ENCODE measurements at places on chromosomes 4 and X.

DNA sequence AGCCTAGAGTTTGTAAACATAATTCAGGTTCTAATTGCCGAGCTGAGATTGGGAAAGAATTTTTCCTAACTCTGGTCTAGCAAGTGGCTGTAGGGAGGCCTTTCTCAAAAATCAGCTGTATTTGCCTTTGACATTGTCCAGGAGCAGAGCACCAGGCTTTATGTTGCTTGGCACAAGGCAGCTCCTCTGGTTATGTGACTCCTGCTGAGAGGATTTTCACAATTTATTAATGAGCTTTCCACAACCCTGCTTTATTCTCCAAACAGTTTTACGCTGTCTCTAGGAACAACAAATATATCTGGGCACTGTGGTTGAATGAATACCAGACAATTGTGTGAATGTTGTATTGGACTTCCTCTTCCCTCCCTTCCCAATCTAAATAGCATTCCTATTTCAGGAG, 14.9 kb downstream of the LSM6 start:
- DNase-seq: no peak

- DNase-seq: no peak
Observed at GRCh38 chrX:19595043-19595677, 79.9 kb upstream of the MAP3K15 start.

GRCh38 chrX:70664726-70665125, 220.1 kb downstream of the DLG3 start:
- DNase-seq: no peak

DNA sequence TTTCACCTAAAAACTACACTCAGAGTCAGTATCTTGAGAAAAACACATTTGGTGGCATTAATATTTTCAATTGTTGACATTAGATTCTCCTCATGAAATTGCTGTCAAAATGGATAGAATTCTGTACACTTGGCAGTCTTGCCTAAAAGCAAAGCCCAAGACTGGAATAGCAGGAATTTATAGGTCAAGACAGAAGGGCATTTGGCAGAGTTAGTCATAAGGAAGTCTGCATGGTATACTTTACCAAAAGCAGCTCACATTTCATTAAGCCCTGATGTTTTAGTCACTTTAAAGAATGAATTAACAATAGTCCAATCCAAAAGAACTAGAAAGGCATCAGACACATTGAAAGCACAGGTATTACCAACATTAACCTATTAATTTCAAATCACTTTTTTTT, 7.1 kb downstream of the CCDC160 start:
- DNase-seq: no peak

GRCh38 chr4:68359508-68359907, 9.6 kb upstream of the YTHDC1 start:
- no peak for DNase-seq

DNA sequence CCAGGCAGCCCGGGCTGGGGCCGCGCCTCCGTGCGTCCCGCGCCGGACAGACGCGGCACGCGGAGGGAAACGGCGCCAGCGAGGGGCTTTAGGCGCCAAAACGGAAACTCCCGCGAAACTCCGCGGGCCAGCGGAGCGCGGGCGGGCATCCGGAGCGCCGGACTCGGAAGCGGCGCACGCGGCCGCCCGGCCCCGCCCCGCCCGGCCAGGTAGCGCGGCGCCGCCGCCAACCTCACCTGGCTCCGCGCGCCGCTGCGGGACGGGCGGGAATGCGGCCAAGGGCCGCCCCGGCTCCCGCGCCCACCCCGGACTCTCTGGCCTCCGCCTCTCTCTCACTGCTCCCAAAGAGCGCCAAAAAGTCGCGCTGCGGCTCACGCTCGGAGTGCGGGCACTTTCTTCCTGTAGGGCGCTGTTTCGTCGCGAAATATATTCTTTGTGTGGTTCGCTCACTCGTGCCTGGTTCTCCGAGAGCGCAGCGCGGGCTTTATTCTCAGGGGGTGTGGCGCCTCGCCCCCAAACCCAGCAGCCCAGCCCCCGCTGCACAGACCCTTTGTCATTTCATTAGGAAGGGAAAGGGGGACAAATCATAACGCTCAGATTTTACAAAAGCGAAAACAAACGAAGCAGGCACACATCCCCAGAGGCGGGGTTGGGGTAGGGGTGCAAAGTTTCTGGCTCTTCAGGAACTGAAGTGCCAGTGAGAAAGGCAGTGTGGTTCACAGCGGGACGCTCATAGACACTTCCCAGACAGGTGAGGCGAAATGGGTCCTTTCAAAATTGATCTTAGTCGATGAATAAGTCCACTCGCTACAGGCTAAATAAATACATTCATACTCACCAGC, 961 bp upstream of the MBNL3 start:
- DNase-seq: no peak

- DNase-seq: no peak
Observed at GRCh38 chr4:186701273-186701672, 22.4 kb downstream of the FAT1 start.

- DNase-seq: no peak
Observed at GRCh38 chr4:8846826-8847225, 24.8 kb downstream of the HMX1 start.

DNA sequence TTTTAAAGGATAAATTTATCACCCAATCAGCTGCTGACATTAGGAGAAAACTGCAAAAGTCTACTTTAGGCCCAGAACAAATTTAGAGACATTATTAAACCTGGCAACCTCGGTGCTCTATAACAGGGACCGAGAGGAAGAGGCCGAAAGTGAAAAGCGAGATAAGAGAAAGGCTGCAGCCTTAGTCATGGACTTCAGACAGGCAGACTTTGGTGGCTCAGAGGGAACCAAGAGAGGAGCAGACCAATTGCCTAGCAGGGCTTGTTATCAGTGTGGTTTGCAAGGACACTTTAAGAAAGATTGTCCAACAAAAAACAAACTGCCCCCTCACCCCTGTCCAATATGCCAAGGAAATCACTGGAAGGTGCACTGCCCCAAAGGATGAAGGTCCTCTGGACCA, 12.8 kb upstream of the UGT2B10 start:
- no peak for DNase-seq

DNA sequence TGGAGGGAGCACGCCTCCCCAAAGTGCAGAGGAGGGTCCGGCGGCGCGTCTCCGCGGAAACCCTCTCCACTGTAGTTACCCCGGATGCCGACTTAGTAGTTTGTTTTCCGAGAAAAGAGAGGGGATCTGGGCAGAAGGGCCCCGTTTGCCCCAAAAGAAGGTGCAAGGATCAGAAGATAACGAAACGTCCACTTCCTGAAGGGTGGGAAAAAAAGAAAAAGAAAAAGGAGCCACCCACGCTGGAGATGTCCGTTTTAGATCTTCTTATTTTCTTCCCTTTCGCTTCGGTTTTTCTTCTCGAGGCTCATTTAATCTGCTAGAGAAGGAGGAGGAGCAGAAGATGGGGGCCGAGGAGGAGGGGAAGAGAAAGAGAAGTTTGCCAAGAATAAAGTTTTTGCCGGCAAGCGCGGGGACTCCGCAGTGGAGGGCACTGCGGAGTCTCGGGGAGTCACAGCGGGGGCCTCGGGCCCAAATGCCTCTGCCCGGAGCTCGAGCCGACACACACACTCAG, 517 bp downstream of the LEF1 start:
- DNase-seq: no peak

- no peak for DNase-seq
Observed at GRCh38 chr4:7917669-7918068, 22.0 kb downstream of the AFAP1 start.

GRCh38 chr4:149645790-149646189, 169.9 kb downstream of the IQCM start:
- DNase-seq: no peak

GRCh38 chr4:75004755-75005668, 72.1 kb downstream of the PARM1 start:
- DNase-seq: no peak

- no peak for DNase-seq
Observed at GRCh38 chr4:56843421-56843899, 22.0 kb upstream of the SPINK2 start.

- DNase-seq: no peak
Observed at GRCh38 chr4:107866726-107867125, 42.0 kb downstream of the SGMS2 start.

DNA sequence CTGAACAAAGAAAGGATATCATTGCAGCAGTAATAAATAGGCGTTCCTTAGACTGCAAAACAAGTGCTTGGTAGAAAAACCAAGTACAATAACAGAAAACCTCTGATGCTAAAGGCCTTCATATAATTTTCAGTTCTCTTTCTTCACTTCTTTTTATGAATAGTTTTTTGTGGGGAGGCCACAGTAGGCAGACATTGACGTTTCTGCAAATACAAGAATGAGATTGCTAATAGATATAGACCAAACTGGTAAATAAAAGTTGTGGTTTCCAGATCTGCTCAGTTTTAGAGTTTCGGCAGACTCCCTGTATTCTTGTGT, 57.0 kb upstream of the RAP1GDS1 start:
- DNase-seq: no peak

- no peak for DNase-seq
Observed at GRCh38 chr4:76488888-76489685, 54.1 kb downstream of the SHROOM3 start.

DNA sequence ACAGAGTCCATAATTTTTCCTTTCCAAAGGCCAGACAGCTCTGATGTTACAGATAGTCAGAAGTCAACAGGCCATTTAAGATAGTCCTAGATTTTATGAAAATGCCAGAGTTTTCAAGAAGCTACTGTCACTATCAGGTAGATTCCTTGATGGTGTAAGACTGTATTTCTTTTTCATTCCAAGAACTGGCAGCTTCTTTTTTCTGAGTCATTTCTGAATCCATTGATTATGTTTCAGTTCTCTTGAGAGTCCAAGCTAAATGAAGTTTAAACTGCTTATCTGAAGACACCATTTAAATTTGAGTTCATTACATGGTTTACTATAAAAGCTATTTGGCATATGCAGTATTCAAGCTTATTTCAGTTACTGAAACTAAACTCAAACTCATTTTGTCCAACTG, 44.6 kb downstream of the RASSF6 start:
- no peak for DNase-seq

DNA sequence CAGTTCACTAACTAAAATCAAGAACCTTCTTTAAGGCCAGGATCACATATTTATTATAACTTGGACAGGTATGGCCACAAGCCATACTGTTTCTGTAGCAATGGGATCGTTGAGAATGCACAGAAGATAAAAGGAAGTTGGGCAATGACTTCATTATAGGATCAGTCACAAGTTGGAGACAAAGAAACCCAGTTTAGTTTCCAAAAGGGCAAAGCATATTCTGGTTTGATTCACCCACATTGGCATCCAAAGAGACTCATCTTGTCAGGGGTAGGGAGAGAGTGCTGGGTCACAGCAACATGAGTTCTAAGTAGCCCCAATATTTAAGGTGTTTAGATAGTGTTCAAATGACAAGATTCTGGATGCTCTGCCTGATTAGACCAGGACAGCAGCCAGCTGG, 317.1 kb upstream of the GALNT7 start:
- DNase-seq: no peak

- DNase-seq: no peak
Observed at GRCh38 chr4:57195622-57196021, 85.4 kb upstream of the IGFBP7 start.

Measured in NCI-H187 treated with DMSO at 0.1 percent for 48 hours (cell line).